ENCODE measurements at places on chromosomes 7 and 10.

DNA sequence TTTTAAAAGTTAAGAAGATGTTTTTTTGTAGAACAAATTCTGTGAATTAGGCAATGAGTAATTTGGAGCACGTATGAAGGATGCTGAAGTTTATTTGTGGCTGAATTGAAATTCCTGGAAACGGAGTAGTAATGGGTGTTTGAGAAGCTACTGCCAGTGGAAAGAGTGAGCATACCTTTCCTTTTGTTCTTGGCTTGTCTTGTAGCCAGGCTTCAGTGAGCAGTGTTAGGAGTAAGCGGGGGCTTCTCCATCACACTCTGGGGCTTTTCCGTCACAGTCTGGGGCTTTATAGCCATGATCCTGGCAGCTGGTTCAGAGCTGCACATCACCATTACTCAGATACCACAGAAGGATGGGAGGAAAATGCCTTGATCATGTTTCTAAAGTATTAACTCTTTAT, 32.3 kb downstream of the GARS1 start:
- DNase-seq, result no peak

- DNase-seq, result no peak
Observed at GRCh38 chr7:87234949-87235348, 15.4 kb upstream of the TMEM243 start.

DNA sequence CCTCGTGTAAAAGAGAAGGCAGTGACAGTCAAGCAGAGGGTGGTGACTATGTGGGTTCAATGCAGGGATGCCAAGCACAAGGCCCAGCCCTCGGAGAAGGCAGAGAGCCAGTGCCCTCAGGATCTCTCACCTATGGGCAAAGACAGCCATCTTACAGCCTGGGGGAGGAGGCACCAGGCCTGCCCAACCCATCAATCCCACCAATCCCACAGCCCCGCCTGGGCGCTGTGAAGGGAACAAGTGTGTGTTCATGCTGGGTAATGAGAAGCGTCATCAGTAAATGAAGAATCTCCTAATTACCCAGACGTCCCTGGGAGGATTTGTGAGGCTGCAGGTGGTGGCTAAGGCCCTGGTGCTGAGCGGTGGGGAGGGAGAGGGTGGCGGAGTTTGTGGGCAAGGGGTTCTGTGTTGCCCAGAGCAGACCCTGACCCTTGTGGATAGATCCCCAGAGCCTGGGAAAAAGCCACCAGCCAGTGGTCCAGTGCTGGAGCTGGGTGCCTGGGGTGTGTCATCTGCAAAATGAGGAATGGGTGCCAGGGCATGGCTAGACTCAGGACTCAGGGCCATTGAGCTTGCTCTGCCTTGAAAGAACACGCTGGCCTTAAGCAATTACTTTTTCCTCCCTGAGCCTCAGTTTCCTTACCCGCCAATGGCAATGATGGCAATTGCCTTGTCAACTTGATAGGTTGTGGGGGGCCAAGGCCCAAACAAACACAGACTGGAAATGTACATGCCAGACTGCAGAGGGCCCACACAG, 128.1 kb upstream of the UNC5B start:
- no peak for DNase-seq

DNA sequence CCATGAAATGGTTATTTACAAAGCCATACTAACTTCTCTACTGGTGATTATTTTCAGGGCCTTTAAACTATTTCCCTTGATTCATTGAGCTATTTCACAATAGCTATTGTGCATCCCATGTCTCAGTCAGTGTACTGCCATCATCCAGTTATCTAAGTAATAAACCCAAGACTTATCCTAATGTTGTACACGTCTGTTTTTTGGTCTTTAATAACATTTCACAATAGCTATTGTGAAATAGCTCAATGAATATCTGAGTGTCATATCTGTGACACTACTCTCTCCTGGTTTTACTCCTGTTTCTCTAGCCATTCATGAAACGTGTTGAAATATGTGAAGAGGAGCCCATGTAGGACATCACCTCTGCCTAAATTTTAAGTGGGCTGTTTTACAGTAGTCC, 36.5 kb upstream of the TMEM140 start:
- no peak for DNase-seq

DNA sequence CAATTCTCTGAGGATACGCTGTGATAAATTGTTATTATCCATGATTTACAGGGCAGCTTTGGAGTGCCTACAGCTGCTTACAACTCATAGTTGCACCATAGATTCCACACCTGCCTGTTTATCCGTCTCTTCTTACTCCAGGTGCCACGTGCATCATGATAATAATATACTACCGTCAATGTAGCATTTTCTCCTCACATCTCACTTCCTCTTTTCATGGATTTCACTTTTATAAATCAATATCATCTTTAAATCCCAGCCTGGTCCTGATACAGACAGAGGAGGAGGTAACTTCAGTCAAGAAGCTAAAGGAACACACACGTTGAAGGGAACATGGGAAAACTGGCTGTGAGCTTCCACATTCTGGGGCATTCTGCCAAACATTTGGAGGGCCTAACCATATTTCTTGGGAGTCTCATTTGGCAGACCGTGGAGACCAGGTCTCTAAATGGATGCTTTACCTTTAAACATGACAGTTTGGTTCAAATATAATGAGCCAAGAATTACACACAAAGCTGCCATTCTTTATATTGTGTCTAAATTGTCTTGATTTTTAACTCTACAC, 2.4 kb downstream of the CH25H start:
- DNase-seq, result no peak

DNA sequence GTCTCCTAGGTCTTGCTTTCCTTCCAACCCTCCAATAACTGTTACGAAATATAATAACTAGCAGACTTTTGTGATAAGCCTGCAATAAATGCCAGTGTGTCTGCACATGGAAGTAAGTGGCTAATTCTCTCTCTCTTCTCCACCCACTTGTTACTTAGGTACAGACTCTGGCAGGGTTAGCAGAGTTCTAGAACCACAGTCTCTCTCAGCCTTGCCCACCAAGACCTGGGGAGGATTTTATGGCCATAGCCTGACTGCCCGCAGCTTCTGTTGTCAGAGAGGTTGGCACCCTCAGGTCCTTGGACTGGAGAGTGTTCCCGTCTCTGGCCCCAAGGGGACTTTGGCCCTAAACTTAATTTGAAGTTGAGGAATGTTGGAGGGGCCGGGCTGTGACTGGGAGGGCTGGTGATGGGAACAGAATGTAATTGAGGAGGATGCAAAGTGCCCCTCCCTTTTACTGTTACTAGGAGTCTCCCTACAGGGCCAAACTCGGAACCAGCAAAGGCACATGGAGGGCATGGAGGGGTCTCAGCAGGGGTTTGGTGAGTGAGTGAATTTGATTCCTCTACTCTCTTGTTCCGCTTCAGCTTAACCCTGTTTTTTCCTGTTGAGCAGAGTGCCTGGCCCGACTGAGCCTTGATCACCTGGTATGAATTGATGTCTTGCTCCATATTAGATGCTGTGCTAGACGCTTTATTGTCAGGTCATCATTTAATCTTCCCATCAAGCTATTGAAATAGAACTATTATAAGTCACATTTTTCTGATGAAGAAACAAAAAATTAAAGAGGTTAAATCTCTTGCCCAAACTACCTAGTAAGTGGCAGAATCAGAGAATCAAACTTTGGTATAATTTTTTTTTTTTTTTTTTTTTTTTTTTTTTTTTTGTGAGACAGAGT, 37.0 kb upstream of the LCOR start:
- DNase-seq, result no peak

DNA sequence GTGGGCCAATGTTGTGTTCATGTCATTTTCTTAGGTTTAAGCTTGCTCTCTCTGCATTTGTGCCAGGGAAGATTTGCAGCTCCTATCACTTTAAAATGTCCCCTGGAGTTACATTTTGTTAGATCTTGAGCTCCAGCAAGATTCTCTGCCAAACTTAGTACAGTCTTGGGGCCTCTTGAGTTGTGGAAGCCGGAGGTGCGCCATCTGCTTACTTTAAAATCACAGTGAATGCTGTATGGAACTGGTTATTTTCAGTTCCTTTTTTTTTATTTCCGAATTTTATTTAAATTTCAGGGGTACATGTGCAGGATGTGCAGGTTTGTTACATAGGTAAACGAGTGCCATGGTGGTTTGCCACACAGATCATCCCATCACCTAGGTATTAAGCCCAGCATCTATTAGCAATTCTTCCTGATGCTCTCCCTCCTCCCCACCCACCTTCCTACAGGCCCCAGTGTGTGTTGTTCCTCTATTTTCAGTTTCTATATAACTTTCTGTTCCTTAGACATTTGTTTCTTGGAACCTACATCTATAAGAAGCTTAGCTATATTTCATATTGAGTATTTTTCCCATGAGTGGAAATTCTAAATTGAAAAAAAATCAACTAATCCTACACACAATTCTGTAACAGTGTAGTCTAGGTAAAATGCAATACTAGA, 114.4 kb upstream of the CREB5 start:
- DNase-seq, result no peak

- DNase-seq, result no peak
Observed at GRCh38 chr7:15130666-15131541, 228.4 kb upstream of the DGKB start.

- no peak for DNase-seq
Observed at GRCh38 chr7:130490888-130491804, 739 bp upstream of the MEST start.

- DNase-seq, result no peak
Observed at GRCh38 chr10:32922170-32922569, 35.9 kb downstream of the ITGB1 start.

- DNase-seq, result no peak
Observed at GRCh38 chr7:17015598-17016031, 133.8 kb upstream of the AGR3 start.

GRCh38 chr7:44995555-44996493, 4.2 kb upstream of the CCM2 start:
- DNase-seq, result no peak

DNA sequence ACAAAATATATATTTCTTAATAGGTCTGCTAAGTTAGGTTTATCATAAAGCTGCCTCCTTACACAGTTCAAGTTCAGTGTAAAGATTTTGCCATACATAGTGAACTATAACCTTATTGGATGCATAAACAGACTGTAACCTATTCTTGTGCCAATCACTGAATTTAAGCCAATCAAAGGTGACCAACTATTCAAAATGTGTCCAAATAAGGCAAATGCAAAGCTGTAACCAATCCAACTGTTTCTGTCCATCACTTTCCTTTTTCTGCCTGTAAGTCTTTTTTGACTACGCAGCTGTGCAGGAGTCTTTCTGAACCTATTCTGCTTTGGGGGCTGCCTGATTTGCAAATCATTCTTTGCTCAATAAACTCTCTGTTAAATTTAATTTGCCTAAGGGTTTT, 11.6 kb upstream of the DNMBP start:
- DNase-seq, result no peak

GRCh38 chr7:24833549-24833948, 76.3 kb upstream of the GSDME start:
- DNase-seq, result no peak

GRCh38 chr10:75502838-75503237, 71.4 kb downstream of the LRMDA start:
- no peak for DNase-seq

- no peak for DNase-seq
Observed at GRCh38 chr10:133489816-133490588, 36.3 kb downstream of the SCART1 start.

- no peak for DNase-seq
Observed at GRCh38 chr7:22357311-22358175, 589 bp upstream of the RAPGEF5 start.

DNA sequence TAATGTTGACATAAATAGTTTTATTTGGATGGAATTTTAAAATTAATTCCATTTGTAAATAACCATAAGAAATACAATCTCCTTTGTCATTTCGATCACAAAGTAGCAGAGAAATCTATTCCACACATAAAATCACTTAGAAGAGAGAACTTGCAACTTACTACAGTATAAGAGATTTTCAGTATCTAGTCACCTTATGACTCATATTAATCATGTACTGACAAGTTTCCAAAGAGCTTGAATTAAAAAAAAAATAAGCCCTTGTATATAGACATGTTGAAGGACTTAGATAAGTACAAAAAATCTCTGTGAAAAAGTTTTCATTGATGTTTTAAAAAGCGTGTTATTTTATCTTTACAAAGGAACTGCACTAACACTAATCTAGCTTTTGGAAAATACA, 207.1 kb upstream of the ETV1 start:
- no peak for DNase-seq

DNA sequence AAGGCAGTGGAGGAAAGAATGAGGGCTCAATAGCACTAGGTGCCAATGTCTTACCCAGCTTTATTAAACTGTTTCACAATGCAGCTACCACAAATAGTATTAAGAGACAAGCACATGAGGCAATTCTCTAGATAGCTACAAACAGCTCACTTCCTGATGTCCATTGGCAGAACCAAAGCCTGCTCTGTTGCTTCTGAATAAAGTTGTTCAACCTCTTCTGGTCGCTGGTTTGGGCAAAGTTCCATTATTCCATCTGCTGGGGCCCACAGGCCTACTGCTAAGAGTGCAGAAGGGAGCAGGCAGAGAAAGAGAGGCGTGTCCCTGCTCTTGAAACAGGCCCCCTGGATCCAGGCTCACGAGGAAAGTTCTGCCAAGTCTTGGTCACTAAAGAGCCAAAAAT, 173.9 kb downstream of the ZNF438 start:
- DNase-seq, result no peak

DNA sequence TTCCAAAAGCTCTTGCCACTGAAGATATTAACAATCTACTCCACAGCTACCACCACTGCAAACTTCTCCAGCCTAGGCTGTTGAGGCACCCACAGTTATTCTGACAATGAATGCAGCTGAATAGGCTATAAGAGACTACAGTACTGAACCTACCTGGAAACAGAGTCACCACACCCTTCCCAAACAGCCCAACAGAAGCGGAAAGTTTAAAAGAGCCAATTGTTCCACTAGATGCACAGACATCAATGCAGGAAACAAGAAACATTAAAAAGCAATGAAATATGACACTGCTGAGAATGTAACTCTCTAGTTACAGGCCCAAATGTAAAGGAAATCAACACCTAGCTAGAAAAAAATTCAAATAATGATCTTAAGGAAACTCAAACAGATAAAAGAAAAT, 64.5 kb upstream of the PLA2G12B start:
- no peak for DNase-seq

GRCh38 chr10:132023092-132023811, 41.5 kb upstream of the BNIP3 start:
- peak; percentile 21 for DNase-seq

DNA sequence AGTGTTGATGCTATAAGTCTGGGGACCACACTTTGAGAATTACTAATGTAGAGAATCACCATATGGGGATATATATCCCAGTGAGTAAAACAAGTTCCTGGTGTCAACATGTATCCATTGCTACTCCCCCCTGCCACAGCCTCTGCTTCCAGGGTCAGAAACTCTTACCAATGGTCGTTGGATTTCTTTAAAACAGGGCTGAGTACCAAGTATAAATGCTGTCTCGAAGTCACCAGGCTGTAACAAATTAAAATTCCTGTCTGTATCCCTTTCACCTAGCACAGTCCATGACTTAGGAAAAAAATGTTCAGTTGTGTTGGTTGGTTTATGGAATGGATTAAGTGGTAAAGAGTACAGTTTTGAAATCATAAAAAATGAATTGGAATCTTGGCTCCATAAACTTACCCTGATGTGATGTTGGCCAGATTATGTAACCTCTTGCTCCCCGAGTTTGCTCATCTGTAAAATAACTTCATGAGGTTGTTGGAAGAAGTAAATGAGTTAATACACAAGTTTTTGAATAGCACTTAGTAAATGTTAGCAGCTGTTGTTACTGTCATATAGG, 364.0 kb upstream of the LRGUK start:
- DNase-seq, result no peak

- DNase-seq, result no peak
Observed at GRCh38 chr10:49713266-49713665, 33.8 kb downstream of the C10orf53 start.

- no peak for DNase-seq
Observed at GRCh38 chr7:148696787-148697186, 1.9 kb upstream of the CUL1 start.

- no peak for DNase-seq
Observed at GRCh38 chr7:516606-517456, 2.8 kb downstream of the PDGFA start.
